ENCODE measurements at places on chromosomes 12 and 14.

GRCh38 chr12:40788276-40788675, 96.0 kb downstream of the CNTN1 start:
- DNase-seq, result no peak

DNA sequence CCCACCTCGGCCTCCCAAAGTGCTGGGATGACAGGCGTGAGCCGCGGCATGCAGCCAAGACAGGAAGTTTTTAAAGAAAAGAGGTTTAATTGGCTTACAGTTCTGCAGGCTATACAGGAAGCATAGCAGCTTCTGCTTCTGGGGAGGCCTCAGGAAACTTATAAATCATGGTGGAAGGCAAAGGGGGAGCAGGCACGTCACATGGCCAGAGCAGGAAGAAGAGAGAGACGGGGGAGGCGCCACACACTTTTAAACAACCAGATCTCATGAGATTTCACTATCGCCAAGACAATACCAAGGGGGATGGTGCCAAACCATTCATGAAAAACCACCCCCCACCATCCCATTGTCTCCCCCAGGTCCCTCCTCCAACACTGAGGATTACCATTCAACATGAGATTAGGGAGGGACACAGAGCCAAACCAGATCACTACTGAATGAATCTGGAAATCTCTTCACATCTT, 14.1 kb downstream of the CCDC63 start:
- no peak for DNase-seq

DNA sequence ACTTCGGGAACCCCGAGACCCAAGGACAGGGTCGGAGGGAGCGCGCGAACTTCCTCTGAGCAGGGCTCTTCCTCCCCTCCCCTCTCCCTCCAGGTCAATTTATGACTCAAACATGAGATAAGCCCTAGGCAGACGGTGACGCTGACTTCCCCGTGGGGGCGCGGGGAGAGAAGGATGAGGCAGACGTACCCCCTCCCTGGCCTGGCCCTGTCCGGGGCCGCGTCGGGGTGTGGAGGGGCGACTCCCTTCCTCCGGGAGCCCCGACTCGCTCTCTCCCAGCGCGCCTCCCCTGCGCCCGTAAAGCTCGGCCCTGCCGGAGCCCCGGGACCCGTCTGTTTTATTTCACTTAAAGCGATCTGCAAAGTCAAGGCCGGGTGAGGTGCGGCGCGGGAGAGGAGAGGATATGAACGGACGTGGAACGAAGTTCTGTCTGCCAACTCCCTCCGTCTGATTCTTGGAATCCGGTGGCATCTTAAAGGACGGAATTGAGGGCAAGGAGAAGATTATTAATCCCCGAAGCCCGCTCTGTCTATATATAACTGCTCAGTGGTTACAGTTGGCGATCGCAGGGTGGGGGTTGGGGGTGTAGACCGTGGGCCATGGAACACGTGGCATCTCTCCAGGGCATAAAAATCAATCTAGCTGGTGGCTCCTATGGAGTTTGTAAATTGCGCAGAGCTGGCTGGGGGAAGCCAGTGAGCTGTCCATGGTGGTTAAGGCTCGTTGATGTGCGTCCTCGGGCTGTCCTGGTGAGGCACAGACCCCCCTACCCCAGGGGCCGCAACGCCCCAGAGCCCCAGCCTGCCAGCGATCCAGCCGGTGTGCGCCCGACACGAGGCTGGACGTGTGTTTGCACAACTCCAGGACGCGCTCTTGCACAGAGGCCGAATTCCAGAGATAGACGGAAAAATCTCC, 2.9 kb upstream of the PTHLH start:
- DNase-seq, result no peak

DNA sequence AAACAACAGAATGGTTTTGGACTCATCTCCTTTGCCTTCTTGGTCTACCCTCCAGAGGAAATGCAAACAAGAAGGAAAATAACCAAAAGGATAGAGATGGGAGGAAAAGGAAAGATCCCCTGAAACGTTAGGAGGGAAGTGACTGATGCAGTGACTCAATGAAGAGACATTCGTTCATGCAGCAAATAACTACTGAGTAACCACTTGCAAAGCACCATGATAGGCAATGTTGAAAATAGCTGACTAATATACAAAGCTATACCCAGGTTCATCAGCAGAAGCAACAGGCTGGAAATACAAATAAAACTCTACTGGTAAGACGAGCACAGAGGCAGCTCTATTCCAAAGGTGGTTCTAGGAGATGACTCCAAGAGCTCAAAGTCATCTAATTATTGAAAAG, 41.8 kb downstream of the R3HDM2 start:
- no peak for DNase-seq

- DNase-seq, result no peak
Observed at GRCh38 chr12:101230547-101230946, 20.5 kb upstream of the SLC5A8 start.

DNA sequence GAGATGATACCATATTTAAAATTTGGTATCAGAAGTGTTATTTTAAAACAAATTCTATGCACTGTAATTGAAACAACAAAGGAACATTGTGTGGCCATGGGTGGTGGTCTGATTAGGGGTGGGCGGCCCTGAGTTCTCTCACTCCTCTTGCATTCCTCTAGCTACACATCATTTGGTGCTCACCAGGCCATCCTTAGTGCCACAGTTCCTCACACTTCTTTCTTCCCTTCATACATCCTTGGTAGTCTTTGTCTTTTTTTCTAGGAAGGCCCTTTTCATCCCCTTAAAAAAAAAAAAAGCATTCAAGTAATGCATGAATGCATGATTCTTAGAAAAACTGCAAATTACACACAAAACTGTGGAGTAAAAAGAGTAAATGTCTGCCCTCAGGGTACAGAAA, 2.4 kb upstream of the MANSC4 start:
- no peak for DNase-seq

Data from central memory CD8-positive, alpha-beta T cell (primary cell).